ENCODE measurements at places on chromosomes 5 and 9.

GRCh38 chr9:19456996-19457692 is 48.3 kb downstream of the ACER2 start:
- peak; percentile 74 for DNase-seq

DNA sequence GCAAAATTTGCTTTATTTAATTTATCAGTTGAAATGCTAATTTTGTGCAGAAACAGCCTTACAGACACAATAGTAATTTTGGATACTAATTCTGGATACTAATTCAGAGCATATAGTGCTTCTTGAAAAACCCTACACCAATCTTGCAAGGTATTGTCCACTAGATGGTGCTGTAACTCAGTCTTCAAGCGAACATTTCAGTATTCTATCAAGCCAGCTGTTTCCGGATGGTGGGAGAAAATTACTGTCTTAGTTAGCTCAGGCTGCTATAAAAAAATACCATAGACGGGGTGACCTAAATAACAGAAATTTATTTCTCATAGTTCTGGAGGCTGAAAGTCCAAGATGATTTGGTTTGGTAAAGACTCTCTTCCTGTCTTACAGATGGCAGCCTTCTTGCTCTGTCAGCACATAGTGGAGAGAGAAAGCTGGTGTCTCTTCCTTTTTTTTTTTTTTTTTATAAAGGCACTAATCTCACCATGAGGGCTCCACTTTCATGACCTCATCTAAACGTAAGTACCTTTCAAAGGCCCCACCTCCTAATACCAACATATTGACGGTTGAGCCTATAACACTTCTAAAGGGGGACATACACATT is 1306.5 kb upstream of the CDH9 start:
- peak; percentile 62 for DNase-seq

DNA sequence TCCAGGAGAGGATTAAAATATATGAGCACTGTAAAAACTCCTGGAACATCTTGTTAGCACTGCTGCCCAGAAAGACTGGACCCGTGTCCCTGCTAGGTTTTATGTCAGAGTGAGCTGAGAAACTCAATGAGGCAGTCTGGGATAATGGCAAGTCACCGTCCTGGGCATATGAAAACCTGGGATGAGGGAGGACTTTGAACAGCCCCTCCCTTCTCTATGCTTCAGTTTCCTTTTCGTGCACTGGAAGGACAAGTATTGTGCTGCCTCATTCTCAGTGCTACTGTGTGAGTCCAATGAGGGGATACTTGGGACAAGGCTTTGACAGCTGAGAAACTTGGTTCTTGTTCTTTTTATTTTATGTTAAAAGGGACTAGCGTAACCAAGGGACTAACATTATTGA is 143.0 kb upstream of the SHB start:
- no peak for DNase-seq

GRCh38 chr5:111224561-111225345 is 569 bp downstream of the CAMK4 start:
- no peak for DNase-seq

DNA sequence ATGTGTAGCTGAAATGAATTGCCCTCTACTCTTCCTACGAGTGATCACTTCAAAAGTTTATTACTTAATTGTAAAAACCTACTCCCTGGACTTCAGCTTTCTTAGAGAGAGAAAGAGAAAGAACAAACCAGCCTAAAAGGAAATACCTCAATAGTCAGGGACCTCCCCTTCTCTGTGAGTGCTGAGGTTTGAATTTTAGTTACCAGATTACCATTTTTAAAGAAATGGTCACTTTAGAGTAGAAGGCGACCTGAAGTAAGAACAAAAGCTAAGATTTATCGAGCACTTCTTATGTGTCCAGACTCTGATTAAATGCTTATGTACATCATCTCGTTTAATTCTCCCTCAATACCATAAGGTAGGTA is 11.3 kb downstream of the RAPGEF1 start:
- DNase-seq: no peak

DNA sequence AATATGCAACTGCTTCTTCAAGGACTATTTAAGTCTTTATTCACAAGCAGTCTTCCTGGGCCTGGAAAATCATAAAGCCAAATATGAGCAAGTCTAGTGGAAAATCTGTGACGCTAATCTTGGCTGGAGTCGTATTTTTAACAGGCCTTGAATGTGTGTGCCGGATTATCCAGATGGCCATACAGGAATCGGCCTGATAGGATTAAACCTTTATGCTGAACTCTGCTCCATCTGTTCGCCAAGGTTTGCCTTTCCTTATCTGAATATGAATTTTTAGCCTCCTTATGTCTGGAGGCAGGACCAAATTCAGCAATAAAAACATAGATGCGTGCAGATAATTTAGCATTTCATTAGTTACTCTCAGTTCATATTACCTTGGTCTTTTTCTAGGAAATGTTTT is 294.5 kb downstream of the EBF1 start:
- no peak for DNase-seq

- DNase-seq: no peak
Measured at GRCh38 chr5:88089719-88090390, 178.8 kb downstream of the TMEM161B start.

- DNase-seq: no peak
Measured at GRCh38 chr5:159805021-159805420, 111.3 kb upstream of the ADRA1B start.

GRCh38 chr5:3980156-3980555 is 384.5 kb downstream of the IRX1 start:
- DNase-seq: no peak

DNA sequence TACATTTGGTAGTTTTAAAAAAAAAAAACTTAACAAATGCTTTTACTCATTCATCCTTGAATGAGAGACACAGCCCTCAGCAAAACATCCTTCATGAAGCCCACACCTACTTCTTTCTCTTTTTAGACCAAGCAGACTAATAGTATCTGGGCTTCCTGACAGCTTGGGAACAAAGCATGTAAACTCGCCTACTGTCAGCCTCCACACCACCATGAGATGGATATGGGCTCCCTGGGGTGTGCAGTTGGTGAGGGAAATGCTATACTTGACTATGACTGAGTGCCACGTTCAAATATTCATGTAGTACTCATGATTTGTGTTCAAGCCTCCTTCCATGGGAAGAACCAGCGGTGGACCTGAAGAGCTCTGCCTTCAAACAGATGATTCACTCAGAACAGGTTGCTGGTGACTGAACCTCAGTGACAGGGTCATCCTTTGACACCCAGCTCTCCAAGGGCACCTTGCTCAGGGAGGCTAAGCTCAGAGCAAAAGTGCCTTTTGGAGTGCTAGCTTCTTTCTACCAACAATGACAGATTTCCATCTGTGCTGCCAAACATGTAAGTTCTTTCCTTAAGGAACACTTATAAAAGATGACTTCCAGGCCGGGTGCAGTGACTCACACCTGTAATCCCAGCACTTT is 36.8 kb downstream of the SLC22A5 start:
- no peak for DNase-seq

DNA sequence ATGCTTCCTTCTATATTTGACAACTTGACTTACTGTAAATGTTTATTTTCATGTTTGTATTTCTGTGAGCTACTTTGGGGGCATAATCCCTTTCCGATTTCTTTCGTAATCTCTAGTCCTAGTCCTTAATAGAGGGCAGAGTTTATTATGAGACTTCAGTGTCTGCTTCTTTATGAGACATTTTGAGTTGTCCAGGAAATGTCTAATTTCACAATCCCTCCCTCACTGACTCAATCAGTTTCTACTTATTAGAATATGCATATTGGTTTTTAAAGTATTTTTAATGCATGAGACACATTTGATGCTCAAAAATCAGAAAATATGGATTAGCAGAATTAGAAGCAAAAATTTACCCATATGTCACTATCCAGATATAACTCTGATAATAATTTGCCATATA is 160.9 kb downstream of the FOCAD start:
- no peak for DNase-seq

DNA sequence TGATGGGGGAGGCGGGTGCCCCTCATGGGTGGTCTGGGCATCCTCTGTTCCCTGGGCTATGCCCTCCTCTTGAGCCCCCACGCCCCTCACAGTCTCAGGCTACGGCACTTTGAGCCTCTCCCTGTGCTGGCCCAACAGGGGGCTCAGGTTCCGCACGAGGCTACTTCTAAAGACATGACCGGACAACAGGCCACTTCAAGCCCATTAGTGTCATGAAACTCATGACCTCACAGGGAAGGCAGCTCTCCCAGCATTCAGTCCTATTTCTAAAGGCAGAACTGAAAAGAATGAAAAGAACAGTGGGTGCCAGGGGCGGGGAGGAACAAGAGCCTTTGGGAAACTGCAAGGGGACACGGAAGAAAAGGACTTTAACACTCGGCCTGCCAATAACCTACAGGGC is 45.0 kb downstream of the COL23A1 start:
- no peak for DNase-seq

DNA sequence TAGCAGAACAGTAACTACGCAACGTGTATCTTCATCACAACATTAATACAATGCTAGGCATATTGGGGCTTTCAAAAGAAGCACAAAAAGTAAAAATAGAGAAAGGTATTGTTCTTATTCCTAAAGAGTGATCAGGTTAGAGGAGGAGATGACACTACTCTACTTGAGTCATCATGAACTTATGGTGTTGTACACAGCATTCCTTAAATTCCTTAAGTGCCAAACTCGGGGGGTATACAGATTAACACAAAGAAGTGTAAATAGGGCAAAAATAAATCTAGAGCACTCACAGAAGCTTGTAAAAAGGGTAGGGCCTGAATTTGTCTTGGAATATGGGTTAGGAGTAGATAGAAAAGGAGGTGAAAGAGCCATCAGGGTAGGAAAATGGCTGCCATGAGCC is 308.0 kb upstream of the DAP start:
- peak; percentile 83 for DNase-seq

GRCh38 chr9:15299374-15299939 is 7.6 kb downstream of the TTC39B start:
- no peak for DNase-seq

GRCh38 chr5:112757468-112758208 is 20.0 kb downstream of the APC start:
- peak; percentile 65 for DNase-seq

DNA sequence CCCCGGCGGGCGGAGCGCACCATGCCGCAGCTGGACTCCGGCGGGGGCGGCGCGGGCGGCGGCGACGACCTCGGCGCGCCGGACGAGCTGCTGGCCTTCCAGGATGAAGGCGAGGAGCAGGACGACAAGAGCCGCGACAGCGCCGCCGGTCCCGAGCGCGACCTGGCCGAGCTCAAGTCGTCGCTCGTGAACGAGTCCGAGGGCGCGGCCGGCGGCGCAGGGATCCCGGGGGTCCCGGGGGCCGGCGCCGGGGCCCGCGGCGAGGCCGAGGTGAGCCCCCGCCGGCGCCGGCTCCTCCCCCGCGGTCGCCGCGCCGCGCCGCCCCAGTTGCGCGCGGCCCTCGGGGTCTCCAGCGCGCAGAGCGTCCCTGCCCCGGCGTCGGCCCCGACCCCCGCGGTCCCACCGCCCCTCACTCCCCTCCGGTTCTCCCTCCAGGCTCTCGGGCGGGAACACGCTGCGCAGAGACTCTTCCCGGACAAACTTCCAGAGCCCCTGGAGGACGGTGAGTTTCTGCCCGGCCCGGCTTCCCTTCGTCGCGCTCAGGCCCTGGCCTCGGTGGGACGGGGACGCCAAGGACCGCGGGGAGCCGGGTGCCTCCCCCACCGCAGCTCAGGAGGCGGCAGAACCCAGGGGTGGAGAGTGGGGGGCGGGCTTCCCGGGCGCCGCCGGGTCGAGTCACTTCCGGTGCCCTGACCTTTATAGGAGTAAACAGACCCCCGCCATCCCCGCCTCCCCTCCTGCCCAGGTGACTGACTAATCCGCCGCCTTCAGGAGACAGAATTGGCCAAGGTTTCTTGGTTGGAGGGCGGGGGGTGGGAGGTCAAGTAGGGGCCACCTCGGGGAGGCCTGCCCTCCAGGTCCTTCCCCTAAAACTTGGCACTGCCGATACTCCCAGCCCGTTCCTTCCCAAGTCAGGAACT is 665 bp downstream of the TCF7 start:
- DNase-seq: peak; percentile 22

DNA sequence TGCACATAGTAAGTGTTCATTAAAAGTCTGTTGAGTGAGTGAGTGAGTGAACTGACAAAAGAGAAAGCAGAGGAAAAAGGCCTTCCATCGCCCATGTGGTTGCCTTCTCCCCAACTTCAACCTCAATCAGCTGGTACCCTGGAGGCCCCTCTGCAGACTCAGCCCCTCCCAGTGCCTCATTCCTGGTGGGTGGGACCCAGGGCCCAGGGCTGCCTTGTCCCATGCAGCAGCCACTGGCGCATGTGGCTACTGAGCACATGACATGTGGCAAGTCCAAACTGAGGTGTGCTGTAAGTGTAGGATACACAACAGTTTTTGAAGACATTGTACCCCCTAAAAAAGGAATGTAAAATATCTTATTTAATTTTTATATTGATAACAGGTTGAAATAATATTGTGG is 29.6 kb downstream of the NDUFA8 start:
- no peak for DNase-seq

- no peak for DNase-seq
Measured at GRCh38 chr9:113646946-113647914, 183.7 kb downstream of the RGS3 start.

DNA sequence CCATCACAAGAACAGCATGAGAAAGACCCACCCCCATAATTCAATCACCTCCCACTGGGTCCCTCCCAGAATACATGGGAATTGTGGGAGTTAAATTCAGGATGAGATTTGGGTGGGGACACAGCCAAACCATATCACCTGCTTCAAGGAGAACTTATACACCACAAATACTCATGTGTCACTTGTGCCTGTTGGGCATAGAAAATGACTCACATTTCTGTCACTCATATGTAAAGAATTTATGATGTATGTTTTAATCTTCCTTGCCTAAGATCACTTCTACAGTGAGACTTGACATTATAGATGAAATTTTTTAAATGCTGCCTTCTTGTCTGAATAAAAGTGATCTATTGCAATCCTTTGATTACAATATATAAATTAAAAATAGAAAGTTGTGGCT is 23.0 kb upstream of the PRDM6 start:
- no peak for DNase-seq

DNA sequence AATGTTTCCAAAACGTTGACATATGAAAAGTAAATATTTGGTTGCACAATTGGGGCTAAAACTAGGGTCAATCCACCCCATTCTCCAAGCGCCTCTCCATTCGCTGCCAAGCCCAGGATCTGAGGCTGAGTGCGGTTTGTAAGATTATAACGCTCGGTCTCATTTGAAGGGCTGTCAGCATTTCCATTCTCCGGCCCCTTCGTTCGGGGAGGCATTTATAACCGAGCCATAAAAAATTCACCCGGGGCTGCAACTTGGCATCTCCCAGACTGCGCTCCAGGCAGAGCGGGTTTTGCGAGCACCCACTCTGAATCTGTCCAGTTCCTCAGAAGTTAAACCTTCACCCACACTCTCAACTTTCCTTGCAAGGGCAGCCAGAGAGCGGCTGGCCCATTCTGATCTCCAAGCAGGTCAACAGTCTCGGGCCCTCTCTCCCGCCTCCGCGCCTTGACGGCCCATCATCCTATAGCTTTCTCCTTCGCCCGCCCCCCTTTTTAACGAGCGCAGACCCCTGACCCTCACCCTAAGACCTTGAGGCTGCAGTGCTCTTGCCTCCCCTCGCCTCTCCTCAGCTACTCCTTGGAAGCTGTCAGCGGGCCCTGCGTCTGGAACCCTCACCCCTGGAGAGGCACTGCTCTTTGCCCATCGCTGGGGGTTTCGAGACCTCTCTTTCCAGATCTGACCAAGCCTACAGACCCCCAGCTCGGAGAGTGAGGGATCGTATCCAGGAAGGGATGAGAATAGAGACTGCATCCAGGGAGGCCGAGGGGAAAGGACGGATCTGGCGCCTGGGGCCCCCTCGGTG is 1.1 kb downstream of the SLIT3 start:
- no peak for DNase-seq

All from kidney tubule cell (primary cell).